ENCODE measurements at places on chromosomes 2 and 18.

DNA sequence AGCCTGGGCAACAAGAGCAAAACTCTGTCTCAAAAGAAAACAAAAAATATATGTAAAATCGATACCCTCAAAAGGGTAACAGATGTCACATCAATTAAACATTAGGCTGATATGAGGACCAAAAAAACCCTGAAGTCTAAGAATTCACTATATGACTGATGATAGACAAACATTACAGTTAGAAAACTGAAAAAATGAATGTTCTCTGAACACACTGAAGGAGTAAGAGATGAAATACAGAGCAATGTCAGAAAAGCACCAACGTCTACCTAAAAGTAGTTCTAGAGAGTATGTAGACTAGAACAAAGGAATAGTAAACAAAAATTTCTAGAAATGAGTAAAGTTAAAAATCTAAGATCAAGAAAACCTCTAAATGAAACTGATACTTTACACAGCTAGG is 81.9 kb downstream of the SLC66A3 start:
- no peak for DNase-seq

DNA sequence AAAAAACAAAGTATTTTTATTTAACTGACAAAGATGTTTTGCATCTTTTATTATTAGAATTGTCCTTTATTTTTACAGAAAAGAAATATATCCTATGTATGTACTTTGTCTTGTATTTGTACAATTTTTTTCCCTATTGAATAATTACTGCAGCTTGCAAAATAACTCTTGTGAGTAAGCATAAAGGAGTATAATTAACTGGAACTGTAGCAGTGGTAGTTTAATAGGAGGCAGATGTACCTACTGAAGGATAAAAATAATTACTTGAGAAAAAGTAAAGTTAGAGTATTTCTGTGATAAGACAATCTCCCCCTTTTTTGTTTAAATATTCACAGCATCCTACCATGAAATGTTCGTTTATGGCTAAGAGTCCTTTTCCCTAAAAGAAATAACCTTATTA is 34.7 kb downstream of the EHBP1 start:
- DNase-seq = no peak

DNA sequence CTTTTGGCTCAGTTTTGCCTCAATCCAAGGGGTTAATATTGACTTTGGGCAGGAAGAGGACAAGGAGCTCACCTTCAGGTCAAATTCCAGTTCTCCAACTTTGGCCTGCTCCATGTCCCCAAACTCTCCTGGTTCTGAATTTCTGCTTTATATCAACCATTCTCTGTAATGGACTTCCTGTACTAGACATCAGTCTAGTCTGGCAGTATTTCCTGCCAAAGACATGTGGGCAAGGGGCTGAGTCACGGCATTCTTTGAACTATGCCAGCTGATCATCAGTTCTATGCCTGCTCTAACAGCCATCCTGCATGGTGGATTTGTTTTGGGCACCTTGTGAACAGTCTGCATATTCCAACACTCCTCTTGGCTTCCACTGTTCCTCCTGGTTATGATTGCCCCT is 199.4 kb downstream of the ZEB2 start:
- DNase-seq = peak; percentile 19

DNA sequence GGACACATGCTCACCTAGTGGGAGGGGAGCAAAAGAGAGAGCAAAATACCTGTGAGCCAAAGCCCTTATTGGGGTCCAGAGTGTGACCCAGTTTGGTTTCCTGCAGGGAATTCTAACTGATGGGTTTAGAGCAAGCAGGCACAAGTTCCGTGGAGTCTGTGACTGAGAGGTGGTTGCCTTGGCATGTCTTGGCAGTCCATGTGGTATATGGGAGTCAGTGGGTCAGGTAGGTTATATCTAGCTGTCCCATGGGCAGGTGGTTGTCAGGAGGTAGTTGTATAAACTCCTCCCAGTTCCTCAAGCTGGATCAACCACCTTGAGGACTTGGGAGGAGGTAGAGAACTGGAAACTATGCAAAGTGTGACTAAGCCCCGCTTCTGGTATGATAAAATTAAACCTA is 452.8 kb upstream of the VWC2L start:
- DNase-seq = no peak

- DNase-seq = no peak
These were observed 36.7 kb upstream of the BMP10 start for GRCh38 chr2:68907920-68908253.

GRCh38 chr2:117137371-117137770 is 677.1 kb upstream of the DDX18 start:
- DNase-seq = no peak
